T-helper 1 cell (primary cell): ENCODE measurements at places on chromosomes 7 and 10.
A peak's percentile ranks its signal among the peaks of the same experiment; 100 is the strongest.

DNA sequence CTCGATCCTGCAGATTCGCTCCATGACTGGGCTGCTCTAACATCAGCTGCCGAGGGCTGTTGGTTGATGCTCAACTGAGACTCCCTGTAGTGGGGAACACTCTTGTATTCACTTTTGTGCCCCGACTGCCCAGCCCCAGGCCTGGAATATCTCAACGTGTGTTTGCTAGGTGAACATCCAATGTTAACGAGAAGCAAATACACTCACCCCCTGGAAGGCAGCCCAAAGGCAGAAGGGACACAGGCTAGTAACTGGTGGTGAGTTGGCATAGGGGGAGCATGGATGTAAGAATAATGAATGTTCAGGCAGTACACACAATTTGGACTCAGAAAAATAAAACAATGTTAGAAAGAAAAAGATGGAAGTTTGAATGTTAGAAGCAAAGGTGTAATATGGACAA lies 24.0 kb upstream of the RBM33 start:
- DNase-seq: no peak

DNA sequence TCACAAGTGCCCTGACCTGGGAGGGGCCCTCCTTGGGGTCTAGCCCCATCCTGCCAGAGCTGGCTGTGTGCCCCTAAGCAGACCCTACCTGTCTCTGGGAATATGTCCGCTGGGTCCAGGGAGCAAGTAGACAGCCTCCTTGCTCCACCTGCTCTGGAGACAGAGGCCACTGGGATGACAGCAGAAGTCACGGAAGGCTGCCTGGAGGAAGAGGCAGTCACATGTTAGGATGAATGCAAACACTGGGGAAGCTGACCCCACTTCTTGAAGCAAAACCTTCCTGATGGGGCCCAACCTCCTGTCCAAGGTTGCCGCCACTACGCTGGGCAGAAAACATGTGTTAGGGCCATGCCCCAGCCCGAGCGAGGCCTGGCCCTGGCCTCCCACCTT lies 11.7 kb upstream of the LFNG start:
- DNase-seq: no peak

DNA sequence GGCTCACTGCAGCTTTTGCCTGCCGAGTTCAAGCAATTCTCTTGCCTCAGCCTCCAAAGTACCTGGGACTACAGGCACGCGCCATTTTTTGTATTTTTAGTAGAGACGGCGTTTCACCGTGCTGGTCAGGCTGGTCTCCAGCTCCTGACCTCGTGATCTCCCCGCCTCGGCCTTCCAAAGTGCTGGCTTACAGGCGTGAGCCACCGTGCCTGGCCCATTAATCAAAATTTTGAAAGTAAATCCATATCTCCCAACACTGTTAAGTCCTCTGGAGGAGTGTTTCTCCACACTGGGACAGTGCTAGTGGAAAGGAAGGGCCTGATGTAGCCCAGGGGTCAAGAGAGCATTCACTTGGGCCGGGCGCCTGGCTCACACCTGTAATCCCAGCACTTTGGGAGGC lies 644.6 kb downstream of the SH2D4B start:
- no peak for DNase-seq

DNA sequence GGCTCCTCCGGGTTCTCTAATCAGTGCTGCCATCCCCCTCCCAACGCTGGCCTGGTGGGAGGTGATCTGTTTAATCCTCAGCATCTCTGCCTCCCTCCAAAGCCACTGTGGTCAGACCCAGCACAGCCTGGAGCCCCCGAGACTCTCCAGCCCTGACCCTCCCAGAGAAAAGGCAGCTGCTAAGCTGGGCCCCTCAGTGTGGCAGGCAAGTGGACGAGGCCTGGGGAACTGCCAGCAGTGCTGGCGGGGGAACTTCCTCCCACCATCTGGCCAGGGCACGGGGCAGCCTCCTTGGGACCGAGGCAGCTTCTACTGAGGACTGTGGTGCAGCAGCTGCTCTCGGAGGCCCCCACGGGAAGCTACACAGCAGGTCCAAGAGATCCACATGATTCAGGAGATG lies 51.1 kb downstream of the DPYSL4 start:
- DNase-seq: no peak

- DNase-seq: peak; percentile 71
Observed at GRCh38 chr7:101542527-101543241, 86.4 kb downstream of the MYL10 start.

DNA sequence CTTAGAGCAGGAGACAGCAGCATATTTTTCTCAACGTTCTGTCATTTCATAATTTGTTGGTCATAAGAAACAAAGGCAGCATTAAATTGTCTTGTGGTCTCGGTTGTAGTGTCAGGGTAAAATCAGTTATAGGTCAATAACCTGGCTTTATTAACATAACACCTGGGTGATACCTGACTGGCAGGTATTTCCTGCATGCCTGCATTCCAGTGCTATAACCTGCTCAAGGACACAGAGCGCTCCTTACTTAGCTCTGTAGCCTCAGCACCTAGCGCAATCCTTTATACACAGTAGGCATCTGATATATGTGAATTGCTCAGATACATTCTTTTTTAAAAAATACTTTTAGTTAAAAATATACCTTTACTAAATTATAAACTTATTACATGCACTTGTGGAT lies 38.9 kb upstream of the PRKG1 start:
- no peak for DNase-seq

DNA sequence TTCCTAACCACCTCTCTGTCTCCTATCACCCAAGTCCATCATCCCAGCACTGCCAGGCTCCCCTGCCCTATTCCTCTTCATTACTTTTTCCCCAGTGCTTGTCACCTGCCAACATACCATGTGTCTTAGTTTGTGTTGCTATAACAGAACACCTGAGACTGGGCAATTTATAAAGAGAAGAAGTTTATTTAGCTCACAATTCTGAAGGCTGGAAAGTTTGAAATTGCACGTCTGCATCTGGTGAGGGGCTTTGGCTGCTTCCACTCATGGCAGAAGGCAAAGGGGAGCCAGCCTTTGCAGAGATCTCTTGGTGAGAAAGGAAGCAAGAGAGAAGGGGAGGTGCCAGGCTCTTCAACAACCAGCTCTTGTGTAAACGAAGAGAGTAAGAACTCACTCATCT lies 47.3 kb downstream of the DRGX start:
- DNase-seq: no peak

GRCh38 chr7:465710-466400 lies 53.8 kb downstream of the PDGFA start:
- no peak for DNase-seq

DNA sequence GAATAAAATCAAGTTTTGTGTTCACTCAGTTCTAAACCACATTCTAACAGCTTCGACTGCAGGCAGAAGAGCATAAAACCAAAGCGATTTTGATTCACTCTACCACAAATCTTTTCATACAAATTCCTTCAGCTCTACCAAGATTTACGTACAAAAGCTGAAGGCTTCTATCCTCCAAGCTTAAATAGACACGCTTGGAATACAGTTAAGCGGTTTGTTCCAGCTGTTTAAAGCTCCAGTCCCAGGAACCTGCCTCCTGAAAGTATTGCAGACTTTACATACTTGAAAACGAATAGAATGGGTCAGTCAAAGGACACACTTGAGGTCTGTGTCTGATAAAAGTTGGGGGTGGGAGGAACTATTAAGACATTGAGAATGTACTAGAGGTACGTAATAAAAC lies 102.9 kb downstream of the MPP7 start:
- no peak for DNase-seq

DNA sequence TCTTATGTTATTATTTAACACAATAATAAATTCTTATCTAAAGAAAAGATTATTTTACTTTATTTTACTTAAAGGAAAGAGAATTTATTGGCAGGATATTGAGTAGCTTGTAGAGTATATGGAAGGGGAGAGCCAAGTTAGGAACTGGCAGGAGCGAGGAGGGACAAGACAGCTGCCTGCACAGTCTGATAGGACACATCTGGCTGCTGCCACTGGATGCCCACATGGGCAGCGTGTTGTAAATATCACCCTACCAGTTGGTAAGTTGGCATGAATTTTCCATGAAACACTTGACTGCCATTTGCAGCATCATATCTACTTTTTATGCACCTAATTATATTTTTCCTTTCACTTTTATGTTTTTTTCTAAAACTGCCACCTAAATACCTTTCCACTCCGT lies 19.6 kb downstream of the SRI start:
- no peak for DNase-seq

GRCh38 chr7:21639206-21639868 lies 96.5 kb downstream of the DNAH11 start:
- no peak for DNase-seq

GRCh38 chr7:68065581-68065980 lies 1068.9 kb downstream of the TYW1 start:
- DNase-seq: no peak

DNA sequence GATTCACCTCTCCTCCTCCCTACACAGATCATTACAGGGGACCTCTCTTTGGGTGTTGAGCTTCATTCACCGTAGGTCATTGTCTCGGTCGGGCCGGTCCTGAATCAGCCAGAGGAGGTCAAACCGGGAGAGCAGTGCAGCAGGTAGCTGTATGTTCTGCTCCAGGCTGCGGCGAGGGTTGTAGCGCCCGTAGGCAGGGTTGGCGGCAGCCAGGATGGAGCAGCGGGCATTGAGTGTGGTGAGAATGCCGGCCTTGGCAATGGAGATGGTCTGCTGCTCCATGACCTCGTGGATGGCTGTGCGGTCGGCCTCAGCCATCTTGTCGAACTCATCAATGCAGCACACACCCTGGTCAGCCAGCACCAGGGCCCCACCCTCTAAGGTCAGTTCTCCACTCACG lies 5.5 kb downstream of the MCM7 start:
- no peak for DNase-seq

DNA sequence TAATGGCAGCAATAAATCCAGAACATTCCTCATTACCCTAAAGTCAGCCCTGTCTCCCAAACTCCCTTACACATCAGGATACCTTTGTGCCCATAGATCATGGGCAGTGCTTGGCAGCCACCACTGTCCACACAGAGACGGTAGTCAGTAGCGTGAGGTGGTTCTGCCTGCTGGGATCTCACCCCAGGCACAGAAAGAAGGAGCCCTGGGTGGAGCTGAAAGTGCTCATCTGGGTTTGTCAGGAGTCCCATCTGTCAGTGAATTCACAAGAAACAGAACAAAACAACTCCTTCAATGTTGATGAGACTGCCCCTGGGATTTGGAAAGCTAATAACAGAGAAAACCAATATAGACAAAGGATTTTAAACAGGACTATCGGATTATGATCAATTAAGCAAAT lies 90.2 kb upstream of the PRSS58 start:
- no peak for DNase-seq

GRCh38 chr10:118054383-118054782 lies 7.6 kb upstream of the RAB11FIP2 start:
- no peak for DNase-seq

- no peak for DNase-seq
Observed at GRCh38 chr7:90461219-90461618, 8.2 kb upstream of the PTTG1IP2 start.

DNA sequence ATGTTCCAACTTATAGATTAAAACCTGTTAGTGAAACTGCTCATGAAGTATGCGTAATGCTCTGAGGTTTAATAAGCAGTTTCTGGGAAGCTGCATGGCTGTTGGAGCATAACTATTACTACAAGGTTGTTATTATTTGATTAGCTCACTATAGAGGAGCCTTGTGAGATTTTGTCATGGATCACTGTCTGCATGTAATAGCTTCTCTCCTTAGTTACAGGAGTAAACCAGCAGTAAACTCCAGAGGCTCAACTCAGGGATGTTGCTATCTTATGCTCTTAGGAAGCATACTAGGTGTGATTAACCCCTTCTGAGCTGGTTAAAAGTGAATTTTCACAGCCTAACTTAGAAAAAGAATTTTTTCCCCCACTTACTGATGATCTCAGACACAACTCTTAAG lies 63.6 kb upstream of the IFRD1 start:
- DNase-seq: no peak

- DNase-seq: no peak
Observed at GRCh38 chr7:91812388-91812787, 68.1 kb downstream of the MTERF1 start.

GRCh38 chr10:22334414-22335172 lies 10.7 kb upstream of the SPAG6 start:
- DNase-seq: no peak

GRCh38 chr10:71307469-71308085 lies 11.5 kb upstream of the SLC29A3 start:
- DNase-seq: no peak

GRCh38 chr7:20519645-20520044 lies 95.8 kb upstream of the ABCB5 start:
- no peak for DNase-seq

DNA sequence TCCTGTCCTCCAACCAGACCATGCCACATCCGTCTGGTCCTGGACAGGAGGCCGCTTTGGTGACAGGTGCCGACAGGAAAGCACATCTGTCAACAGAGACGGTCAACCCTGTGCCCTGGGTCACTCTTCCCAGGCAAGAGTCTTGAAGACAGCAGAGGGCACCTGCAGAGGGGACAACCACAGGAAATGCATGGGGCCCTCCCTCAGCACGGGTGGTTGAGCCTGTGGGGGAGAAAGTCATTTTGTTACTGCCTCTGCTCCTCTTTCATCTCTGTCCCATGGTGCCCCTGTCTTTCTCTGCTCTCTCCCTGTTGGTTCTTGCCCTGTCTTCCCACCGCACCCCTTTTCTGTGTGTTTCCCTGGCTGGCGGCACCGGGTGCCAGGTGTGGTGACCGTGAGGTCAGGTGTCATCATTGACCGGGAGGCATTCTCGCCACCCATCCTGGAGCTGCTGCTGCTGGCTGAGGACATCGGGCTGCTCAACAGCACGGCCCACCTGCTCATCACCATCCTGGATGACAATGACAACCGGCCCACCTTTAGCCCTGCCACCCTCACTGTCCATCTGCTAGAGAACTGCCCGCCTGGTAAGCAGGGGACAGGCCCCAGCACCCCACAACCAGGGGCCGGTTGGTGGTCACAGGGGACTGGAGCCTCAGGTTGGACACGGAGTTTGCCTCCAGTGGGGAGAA lies 17.6 kb upstream of the VSIR start:
- DNase-seq: no peak

DNA sequence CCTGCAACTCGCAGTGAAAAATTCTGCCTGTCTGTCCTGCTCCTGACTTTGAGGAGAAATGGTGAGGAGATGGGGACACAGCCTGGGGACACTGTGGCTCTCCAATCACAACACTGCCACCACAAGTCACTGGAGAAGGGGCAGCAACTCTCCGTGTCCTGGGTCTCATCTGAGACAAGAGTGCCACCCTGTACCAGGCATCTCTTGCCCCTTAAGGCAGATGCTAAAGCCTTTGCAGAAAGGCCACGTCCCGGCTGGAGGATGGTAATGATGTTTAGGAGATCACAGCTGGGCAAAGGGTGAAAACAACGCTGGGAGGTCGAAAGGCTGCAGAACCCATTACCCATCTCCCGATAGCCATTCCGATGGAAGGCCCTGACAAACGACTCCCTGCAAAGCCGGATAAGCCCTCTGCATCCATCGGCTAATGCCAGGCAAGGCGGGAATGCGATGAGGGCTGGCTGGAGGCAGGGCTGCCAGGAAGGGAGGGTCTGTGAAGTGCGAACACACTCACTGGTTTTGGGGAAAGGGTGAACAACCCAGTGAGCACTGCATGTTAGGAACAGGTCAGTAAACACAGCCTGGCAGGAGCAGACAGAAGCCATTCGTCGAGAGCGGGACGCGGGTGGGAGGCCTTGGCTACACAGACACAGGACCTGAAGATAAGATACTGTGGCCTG lies 190.8 kb downstream of the ADARB2 start:
- no peak for DNase-seq

- DNase-seq: no peak
Observed at GRCh38 chr7:82056282-82056681, 286.4 kb upstream of the HGF start.
